ENCODE measurements at places on chromosomes 5 and 9.

DNA sequence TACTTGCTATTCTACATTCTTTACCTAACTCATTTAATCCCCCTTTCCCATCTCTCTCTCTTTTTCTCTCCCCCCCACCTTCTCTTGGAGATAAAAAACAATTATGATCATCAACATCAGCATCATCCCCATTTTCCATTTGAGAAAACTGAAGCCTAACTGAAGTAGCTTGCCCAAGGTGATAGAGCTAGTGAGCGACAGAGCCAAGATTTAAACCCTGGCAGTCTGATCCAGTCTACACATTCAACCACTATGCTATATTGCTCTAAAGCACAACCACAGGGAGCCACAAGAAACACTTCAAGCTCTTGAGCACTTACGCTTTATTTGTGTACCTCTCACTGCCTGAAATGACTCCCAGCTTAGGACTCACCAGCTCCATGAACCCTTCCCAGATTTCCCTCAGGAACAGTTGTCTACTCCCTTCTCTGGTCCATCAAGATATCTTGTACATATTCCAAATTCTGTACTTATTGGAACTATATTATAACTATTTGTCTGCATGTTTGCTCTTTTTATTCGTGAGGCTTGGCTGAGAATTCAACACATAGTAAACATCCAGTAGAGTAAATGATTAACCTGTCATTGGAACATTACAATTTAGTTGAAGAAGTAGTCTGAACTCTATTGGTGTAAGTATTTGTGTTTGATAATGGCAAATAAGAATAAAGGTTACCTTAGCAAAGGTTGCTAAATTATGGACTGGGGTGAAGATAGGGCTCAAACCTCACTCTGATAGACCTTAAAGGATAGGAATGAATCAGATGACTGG is 164.8 kb downstream of the EFNA5 start:
- no peak for DNase-seq

- DNase-seq = no peak
These were observed 35.1 kb downstream of the DMXL1 start for GRCh38 chr5:119105971-119106370.

DNA sequence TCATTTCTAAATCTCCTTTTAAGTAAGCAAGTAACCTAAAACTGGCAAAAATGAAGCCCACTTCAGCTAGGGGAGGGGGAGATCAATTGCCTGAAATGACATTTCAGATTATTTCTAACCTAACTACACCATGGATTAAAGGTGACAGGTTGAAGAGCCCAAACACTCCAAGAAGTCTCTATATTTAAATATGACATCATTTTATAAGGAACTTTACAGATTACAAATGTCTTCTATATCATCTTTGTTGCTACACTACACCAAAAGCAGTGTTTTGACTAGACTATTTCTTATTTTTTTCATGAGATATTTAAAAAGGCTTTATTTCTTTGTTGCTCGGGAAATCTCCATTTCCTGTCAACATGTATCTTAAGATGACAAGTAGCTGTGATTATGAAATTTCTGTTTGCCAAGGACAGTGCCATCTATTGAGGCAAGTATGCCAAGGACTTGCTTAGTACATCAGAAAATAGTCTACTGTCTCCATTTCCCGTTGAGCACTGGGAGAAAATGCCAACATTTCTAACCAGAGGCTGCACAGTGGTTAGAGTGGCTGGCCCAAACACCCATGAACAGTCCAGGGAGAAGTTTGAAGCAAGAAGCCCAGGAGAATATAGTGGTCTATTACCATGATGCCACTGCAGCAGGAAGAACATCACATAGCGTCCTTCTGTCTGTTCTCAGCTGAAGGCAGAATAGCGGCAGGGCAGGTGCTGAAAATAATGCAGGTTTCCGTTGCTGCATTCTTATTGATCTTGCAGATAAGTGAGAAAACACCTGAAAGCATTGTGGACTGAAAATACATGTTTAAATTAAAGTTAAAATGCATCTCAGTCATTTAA is 93.4 kb upstream of the ITGA2 start:
- DNase-seq = no peak

- no peak for DNase-seq
These were observed 1.8 kb downstream of the TIFAB start for GRCh38 chr5:135450336-135450735.

DNA sequence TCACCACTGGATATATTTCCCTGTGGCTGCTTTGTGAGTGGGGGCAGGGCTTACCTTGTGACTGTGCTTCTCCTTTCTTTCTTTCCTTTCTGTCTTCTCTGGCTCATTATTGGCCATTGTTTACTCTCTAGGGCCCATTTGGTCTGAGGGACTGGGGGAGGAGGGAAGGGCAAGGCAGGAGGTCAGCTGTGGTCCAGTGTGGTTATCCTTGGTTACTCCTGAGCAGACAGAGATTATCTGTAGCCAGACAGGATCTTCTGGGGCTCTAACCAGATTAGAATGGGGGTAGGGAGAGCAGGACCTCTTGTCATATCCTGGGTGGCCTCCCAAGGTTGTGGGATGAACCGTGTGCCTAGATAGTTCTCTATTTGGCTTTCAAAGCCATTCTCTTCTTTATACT is 71.2 kb downstream of the ANKRD55 start:
- no peak for DNase-seq

DNA sequence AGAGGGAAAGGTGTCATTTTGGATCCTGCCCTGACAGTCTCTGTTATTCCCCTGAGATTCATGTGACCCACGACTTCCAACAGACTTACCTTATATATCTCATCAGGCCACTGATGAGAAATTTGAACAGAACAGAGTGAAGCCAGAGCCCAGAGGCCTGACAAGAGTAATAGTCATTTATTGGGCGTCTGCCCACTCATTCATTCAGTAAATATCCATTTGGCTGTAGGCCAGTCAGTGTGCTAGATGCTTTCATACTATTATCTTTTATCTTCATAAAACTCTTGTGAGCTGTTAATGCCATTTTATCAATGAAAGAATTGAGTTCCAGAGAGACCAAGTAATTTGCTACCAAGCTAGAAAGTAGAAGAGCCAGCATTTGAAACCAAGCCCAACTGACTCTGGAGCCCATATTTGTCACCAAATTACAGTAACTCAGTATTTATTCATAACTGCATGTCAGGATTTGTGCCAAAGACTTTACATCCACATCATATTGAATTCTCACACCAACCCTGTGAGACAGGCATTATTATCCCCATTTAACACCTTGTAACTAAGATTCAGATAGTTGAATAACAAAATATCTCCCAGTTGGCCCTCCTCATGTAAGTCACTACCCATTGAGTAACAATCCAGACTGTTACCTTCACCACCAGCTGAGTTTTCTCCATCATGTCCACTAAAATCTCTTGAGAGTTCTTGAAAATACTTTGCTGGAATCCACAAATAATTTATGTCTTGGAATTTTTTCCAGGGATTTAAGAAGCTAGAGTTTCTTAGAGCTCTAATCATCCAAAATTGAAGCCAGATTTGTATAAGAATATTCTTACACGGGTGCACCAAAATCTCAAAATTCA is 2.5 kb downstream of the PTPDC1 start:
- DNase-seq = no peak

GRCh38 chr5:158436271-158437065 is 577.5 kb upstream of the CLINT1 start:
- DNase-seq = no peak

- peak; percentile 6 for DNase-seq
These were observed 289.6 kb downstream of the SEC61B start for GRCh38 chr9:99511723-99512122.

- no peak for DNase-seq
These were observed 914 bp upstream of the CD72 start for GRCh38 chr9:35618854-35619799.

DNA sequence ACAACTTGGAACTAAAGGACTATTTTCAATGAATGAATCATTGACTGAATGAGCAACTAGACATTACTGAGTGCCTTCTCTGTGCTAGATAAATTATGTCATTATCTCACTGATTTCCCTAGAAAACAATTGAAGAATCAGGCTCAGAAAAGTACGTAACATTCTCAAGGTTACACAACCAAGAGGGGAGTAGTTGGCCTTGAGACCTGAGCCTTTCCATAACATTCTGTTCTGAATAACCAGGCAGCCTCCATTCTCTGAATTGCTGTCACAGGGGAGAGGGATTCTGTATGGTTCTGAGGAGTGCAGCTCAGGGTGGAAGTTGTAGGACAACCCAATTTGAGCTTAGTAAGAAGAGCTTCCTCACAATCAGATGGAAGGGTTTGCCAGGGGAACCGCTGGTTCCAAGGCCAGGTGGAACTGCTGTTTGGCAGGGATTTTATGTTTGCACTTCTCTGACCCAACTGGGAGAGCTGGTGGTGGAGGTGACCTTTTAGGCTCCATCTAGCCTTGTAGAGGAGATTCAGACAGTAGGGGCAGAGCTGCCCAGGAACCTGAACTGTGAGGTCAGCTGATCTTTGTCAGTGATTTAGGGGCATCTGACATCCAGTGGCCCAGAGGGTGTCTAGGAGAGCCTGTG is 16.3 kb downstream of the POLR1E start:
- DNase-seq = no peak

DNA sequence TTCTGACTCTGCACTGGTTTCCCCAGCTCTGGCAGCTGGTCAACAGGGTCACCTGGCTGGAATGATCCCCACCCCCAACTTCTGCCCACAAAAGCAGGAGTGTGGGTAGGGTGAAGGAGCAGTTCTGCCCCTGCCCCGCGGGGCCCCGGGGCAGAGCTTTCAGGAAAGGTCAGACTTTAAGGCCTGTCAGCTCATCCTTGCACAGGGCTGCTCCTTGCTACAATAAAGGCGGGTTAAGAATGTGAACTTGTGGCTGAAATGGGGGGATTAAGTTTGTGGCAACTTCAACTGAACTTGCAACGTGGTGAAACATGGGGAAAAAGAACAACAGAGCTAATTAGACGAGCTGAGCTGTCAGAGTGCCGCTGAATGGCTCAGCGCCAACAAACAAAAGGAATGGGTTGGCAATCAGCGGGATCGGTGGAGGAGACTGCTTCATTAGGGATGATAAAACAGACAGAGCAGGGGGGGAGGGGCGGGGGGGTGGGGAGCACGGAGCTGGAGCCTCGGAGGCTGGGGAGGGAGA is 50.8 kb downstream of the CRB2 start:
- DNase-seq = no peak

DNA sequence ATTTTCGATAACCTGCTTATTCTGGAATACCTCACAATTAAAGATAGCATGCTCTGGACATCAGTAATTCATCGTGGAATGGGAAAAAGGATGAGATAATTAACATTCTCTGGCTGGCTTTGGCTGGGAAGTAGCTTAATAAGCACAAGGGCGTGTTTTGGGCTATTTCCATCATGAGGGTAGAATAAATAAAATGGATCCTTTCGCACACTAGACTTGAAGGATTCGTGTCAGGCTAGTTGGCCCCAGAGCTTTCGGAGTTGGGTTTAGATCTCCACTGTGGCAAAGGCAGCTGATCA is 151.2 kb upstream of the ADRA1B start:
- DNase-seq = no peak

DNA sequence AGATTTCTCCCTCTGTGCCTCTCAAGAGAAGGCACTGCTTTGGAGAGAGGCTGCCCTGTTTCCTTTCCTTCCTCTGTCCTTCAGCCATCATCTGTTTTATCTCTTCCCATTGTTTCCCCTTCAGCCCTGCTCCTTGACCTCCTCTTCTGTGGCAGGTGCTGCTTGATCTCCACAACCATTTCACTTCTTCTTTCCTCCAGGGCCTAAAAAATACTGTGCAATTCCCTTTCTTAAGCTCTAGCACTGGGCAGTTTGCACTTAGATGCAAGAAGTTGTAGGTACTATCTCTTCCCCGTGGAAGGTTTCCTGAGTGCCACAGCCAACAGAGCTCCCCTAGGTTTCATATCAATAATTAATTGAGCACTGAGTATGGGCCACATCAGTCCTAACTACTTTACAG is 8.8 kb upstream of the ADRB2 start:
- DNase-seq = no peak

DNA sequence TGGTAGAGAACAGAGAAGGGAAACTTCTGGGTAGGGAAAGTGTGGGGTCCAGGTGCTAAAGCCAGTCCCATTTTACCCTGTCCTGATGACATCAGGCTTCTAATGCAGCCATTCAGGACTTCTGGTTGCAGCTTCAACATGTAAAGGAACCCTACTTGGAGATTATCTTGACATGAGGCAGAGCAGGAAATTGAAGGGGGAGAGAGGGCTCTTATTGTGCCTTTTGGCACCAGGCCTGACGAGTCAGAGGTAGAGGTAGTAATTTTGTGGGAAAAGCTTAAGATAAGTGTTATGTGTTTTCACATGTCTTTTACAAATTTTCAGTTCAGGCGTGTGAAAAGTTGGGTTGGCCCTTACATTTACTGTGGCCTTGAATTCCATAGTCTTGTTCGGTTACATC is 102.4 kb upstream of the APC start:
- DNase-seq = no peak

DNA sequence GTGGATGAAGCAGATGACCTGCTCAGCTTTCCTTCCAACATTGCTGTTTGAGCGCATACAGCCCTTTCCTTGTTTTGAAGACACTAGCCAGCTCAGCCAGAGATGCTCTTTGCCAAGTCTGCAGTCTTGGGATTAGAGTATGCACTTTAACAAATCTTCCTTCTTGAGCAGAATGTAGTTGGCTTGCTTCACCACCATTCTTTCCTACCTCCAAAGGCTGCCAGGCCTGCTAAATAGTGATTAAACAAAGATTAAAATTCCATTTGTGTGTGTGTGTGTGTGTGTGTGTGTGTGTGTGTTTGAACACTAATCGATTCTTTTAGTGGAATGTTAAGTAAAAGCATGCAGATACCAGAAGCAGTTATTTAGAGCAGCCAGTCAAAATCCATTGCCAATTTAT is 97.6 kb downstream of the GALNT10 start:
- DNase-seq = no peak

DNA sequence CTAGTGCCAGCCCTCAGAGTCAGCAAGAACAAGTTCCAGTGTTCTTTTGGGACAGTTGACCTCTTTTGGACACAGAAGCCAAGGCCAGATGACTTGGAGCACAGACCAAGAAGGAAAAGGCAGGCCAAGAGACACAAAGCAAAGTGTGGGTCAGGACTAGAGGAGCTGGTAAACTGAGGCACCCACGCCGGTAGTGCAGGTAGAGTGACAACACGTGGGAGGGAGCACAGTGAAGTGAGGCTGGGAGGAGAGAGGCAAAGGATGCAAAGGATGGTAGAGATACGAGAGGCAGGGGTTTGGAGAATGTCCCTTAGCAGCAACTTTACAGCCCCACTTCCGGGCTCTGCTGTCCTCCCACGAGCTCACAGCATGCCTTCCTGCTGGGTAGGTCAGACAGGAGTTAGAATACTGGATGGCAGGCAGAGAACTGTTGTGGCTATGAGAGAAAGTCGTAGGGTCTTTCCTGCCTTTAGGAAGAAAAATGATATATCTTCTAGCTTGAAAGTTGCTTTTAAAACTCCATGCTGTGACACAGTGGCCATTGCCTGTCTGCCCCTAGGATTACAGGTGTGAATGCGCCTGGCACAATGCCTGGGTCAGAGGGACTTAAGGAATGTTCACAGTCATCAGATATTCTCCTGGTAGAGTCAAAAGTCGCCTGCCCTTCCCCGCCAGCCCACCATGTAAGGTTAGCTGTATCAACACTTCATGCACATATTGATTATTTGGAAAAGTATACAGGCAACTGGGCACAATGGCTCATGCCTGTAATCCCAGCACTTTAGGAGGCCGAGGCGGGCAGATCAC is 97.9 kb downstream of the PDE8B start:
- DNase-seq = no peak

GRCh38 chr5:149053072-149053695 is 9.7 kb downstream of the SH3TC2 start:
- no peak for DNase-seq

All from HTR-8/SVneo (cell line).